ENCODE measurements at places on chromosomes 12 and 14.

DNA sequence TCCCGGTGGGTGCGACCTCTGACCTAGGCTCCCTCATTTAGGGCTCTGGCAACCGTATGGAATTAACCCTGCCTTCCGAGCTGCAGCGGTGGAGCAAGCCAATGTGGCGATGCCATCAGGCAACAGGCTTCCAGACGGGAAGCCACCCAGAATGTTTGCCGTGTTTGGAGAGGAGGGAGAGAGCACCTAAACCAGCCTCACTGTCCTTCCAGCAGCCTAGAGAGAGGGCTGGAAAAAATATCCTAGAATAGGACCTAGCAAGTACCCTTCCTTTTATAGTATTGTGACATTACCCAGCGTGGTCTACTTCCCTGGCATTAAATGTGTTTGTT is 287 bp upstream of the SLC2A13 start:
- DNase-seq: no peak

- no peak for DNase-seq
These were observed 153.7 kb downstream of the ZFP36L1 start for GRCh38 chr14:68639000-68639757.

DNA sequence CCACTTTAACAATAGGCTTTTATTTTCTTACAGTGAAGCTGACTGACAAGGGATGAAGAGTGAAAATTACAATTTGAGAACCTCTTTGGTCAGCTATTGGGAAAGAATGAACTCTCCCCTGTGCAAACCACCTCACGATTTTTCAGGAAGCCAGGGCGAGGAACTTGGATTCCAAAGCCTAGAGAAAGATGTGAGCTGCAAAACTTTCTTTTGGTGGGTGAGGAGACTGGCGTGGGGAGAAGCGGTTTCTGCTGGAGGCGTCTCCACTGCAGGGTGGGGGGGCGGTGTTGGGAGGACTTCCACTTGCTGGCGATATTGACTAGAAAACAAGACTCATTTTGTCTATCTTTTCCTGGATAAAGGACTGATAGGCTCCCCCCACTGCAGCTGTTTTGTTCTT is 59.3 kb upstream of the VRK1 start:
- no peak for DNase-seq

DNA sequence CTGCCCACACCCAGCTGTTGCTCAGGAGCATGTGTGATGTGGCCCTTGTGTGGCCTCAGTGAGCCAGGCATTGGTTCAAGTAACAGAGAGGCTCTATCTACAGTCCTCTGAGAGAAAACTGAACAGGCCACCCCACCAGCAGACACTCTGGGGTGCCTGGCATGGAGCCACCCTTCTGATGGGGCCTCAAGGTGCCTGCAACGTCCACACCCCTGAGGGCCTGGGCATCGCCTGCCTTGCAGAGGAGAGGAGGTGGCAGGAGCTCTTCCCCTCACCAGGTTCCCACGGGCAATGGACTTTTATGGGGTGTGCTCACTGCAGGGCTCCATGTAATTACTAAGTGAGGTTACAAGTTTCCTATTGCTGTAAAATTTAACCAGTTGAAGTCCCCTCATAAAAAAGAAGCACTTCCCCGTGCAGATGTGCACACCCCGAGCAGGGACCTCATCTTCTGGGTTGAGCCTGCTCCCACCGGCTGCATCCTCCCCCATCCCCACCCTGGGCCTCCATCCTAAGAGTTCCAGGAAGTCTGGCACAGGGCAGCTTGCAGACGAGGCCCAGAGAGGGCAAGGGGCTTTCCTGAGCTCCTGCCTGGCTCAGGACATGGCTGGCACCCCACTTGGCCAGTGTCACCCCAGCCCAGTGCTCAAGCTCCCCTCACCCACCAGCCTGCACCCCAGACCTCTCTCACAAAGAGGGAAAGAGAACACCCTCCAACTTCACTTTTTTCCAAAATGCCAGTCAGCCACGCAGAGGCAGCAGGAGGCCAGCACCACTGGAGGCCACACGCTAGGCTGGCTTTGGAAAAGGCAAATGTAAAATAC is 270.4 kb upstream of the RTL1 start:
- no peak for DNase-seq

GRCh38 chr12:27787559-27787958 is 7.5 kb upstream of the MANSC4 start:
- DNase-seq: no peak

GRCh38 chr14:78498062-78498595 is 328.0 kb downstream of the NRXN3 start:
- DNase-seq: no peak

Data from stimulated activated CD4-positive, alpha-beta T cell treated with anti-CD3 and anti-CD28 coated beads, Interleukin-1b, Interleukin-23, amount 100 ng/mL, for 1 hour (primary cell).